ENCODE measurements at places on chromosomes 16 and 17. TPM values are rescaled to one million over a fixed set of nuclear protein-coding genes. Genes with fewer than 3 reads are reported as not detected.

KRT36 gene
- total RNA-seq: not detected

MAFG gene
- 26.7 TPM for total RNA-seq

KRT32 gene
- not detected for total RNA-seq

ESRP2 gene
- not detected for total RNA-seq

CMC2 gene
- 145 TPM for total RNA-seq

ITFG1 gene
- total RNA-seq: 31.8 TPM

SCGB1C2 gene
- total RNA-seq: not detected

CCL14 gene
- not detected for total RNA-seq

EIF5A gene
- 1,345 TPM for total RNA-seq

KRTAP9-4 gene
- not detected for total RNA-seq

GRCh38 chr17:44934745-44935105, 12.8 kb downstream of the KIF18B start:
- H3K27me3 ChIP-seq: no peaks in the 10 kb centered on the region
- H3K4me3 ChIP-seq: no peak overlapping the region
- no peak for DNase-seq

DNA sequence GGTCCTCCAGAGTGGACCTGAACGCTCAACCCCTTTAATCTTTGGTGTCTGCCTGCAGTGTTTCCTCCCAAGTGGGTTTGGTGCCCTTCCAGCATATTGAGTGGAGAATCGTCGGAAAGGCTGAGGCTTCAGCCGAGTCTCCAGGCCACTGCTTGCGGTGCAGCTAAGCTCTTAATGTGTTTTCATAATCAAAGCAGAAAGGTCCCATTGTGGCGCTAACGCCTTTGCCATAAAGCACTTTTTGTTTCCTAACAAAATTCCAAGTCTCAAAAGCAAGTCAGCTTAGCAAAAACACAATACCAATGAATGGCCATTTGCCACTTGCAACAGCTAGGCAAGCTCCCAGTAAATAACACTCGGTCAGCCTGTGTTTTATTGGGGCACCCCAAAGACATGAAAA, 57.6 kb downstream of the KSR1 start:
- H3K4me1 ChIP-seq: peaks cover 34% of the 10 kb centered on the region
- no peaks in the 10 kb centered on the region for H3K27me3 ChIP-seq
- no peak overlapping the region for H3K4me3 ChIP-seq
- DNase-seq: no peak
- no peak overlapping the region for H3K27ac ChIP-seq

GRCh38 chr17:67503184-67503583, 126.1 kb downstream of the PITPNC1 start:
- no peaks in the 10 kb centered on the region for H3K27me3 ChIP-seq
- no peak overlapping the region for H3K4me3 ChIP-seq
- DNase-seq: no peak
- peak overlapping the region; percentile 21 for H3K27ac ChIP-seq

DNA sequence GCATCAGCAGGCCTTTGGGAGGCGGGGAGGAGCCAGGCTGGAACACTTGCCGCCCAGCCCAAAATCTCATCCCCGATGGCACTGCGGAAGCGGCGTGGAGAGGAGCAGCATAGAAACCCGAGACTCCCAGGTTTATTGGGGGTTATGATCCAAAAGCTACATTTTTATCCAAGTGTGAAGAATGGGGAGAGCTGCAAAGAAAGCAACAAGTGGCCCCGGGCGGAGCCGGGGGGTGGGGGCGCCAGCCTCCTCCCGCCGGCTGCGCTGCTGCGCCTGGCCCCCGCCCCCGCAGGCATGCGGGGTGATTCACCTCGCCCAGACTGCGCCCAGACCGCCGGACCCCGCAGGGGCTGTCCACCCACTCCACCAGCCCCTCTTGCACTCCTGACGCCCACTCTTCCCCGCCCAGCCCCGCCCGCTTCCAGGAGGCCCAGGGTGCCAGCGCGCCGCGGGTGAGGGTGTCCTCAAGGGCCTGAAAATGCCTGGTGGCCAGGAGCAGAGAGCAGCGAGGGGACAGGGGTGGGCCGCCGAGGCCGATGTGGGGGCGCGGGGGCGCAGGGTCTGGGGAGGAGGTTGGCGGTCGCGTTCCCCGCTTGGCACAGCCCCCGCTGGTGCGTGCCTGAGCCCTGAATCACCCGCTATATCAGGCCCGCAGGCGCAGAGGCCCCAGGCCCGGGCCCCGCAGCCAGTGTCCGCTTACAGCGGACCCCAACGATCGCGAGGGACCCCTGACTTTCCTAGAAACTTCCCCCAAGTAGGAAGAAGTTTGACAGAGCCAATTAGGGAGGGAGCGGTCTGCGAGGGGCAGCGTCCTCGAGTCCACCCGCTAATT, 1.3 kb downstream of the CAVIN1 start:
- no peak overlapping the region for H3K27ac ChIP-seq
- peaks cover 5% of the 10 kb centered on the region for H3K4me1 ChIP-seq
- peak overlapping the region; percentile 62 for H3K4me3 ChIP-seq
- DNase-seq: no peak

DNA sequence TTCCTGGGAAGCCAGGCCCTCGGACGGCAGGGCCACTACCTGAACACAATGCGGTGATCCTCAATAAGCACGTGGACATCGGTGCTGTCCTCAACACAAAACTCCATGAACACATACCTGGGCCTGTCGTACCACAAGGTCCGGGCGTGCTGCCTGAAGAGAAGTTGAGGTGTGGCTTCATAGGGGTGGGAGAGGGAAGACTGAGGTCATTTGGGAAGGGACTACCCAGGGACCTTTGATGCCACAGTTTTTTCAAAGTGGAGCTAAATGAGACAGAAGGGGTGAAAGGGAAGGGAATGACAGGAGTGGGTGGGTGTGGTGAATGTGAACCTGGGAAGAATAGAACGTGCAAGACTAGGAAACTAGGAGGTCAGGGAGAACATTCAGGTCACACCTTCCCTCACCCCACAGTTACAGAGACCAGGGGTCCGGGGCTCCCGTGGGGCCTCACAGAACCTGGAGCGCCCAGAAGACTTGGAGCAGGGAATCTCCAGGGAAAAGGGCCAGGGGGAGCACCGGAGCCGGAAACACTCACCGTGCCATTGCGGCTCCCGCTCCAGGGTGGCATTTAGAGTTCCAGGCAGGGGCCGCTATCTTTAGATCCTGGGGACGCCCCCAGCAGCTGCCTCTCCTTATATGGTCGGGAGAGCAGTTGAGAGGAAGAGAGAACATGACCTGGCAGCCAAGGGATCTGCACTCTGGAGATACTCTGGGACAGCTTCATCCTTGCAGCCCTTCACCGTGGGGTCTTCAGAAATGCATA, at the start of gene PTGES3L:
TSS of gene PTGES3L (minus strand) at position 570 of the 763 bp plus-strand sequence. CDS start at position 543, 27 bp downstream.
- peaks cover 5% of the 10 kb centered on the region for H3K36me3 ChIP-seq
- no peaks in the 10 kb centered on the region for H3K27me3 ChIP-seq
- H3K27ac ChIP-seq: peak within 1 kb of the TSS; percentile 96
- DNase-seq: no peak
- peaks cover 17% of the 10 kb centered on the region for H3K4me1 ChIP-seq

- DNase-seq: no peak
- H3K27ac ChIP-seq: peak overlapping the region; percentile 30
- H3K36me3 ChIP-seq: no peaks in the 10 kb centered on the region
- no peaks in the 10 kb centered on the region for H3K27me3 ChIP-seq
- peaks cover 33% of the 10 kb centered on the region for H3K4me1 ChIP-seq
Observed at GRCh38 chr17:30351735-30352134, 17.9 kb upstream of the TMIGD1 start.

- no peaks in the 10 kb centered on the region for H3K27me3 ChIP-seq
- peaks cover 23% of the 10 kb centered on the region for H3K4me1 ChIP-seq
- no peak overlapping the region for H3K27ac ChIP-seq
- DNase-seq: no peak
- H3K36me3 ChIP-seq: no peaks in the 10 kb centered on the region
- peak overlapping the region; percentile 41 for H3K4me3 ChIP-seq
Observed at GRCh38 chr17:82283208-82283749, 9.8 kb upstream of the CSNK1D start.

GRCh38 chr17:76523084-76524037, 14.1 kb downstream of the CYGB start:
- H3K4me1 ChIP-seq: peaks cover 28% of the 10 kb centered on the region
- no peaks in the 10 kb centered on the region for H3K27me3 ChIP-seq
- no peak overlapping the region for H3K27ac ChIP-seq
- DNase-seq: peak; percentile 81

DNA sequence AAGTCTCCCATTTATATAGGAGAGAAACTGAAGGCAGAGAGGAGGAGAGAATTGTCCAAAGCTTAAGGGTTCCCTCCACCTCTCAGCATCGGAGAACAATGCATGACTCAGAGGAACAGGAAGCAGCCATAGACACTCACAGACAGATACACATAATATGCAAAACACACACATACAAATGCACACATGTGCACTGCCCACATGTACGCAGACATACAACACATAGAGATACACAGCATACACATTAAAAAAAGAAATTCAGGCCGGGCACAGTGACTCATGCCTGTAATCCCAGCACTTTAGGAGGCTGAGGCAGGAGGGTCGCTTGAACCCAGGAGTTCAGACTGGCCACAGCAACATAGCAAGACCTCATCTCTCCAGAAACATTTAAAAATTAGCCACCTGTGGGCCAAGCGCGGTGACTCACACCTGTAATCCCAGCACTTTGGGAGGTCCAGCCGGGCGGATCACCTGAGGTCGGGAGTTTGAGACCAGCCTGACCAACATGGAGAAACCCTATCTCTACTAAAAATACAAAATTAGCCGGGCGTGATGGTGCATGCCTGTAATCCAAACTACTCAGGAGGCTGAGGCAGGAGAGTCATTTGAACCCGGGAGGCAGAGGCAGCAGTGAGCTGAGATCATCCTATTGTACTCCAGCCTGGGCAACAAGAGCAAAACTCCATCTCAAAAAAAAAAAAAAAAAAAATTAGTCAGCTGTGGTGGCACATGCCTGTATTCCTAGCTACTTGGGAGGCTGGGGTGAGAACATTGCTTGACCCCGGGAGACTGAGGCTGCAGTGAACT, 11.3 kb downstream of the ERAL1 start:
- no peak for DNase-seq
- H3K36me3 ChIP-seq: no peaks in the 10 kb centered on the region
- H3K27ac ChIP-seq: no peak overlapping the region
- H3K4me3 ChIP-seq: no peak overlapping the region
- H3K27me3 ChIP-seq: no peaks in the 10 kb centered on the region

DNA sequence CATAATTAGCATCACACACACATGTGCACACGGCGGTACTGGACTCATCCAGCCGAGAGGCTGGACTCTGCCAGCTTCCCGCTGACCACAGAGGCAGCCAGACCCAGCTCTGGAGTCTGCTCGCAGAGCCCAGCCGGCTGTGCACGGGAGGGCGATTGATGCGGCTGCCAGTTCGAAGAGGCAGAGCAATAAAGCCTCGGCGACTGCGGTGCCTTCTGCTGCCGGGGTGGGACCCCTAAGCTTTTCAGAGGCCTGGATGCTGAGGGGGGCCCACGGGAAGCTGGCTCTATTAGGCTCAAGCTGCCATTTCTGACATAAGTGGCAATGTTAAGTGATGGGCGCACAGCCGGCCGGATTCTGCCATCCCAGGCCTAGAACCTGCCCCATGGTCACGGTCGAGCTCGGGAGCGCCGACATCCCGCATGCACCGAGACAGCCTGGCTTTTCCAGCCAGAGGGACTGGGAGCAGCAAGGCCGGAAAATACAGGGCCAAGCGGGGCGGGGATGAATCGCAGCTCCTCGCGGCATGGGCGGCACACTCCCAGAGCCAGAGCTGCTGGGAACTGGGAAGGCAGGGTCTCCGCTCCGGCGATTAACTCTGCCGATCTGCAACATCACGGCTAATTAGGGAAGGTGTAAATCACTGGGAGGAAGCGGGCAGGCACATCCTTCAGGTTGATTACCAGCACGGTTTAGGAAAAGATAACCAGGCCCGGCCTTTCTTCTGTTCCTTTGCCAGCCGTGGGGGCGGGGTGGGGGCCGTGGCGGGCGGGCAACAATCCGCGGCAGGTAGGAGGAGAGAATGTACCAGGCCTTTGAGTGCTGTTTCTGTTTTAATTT, 57.7 kb downstream of the TBC1D16 start:
- no peak for DNase-seq
- H3K4me1 ChIP-seq: no peaks in the 10 kb centered on the region
- no peak overlapping the region for H3K27ac ChIP-seq
- no peak overlapping the region for H3K4me3 ChIP-seq
- no peaks in the 10 kb centered on the region for H3K36me3 ChIP-seq

DNA sequence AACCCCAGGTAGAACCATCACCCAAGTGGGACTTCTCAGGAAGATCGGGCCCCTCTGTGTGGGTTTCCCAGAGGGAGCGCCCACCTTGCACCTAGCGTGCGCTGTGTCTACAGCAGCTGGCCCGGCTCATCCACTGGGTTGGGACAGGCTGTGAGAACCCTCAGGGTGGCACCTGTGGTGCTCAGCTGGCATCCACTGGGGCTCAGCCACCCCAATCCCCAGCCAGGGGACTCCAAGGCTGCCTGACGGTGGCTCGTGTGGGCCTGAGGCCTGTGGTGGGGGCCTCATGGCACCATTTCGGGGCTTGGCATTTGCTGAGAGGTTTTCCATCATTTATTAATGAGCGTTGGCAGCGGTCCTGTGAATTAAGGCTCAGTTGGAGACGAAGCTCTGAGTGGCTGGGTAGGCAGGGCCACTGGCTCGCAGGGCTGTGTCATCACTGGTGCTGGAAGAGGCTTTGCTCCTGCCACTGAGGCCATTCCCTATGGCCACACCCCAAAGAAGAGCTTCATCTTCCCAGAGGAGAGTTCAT, 28.5 kb downstream of the CACNG4 start:
- peaks cover 17% of the 10 kb centered on the region for H3K27me3 ChIP-seq
- H3K4me3 ChIP-seq: no peak overlapping the region
- DNase-seq: no peak
- H3K36me3 ChIP-seq: no peaks in the 10 kb centered on the region

- no peaks in the 10 kb centered on the region for H3K4me1 ChIP-seq
- no peak overlapping the region for H3K4me3 ChIP-seq
- no peak overlapping the region for H3K27ac ChIP-seq
- H3K36me3 ChIP-seq: no peaks in the 10 kb centered on the region
- no peak for DNase-seq
Observed at GRCh38 chr17:34081269-34081668, 173.8 kb upstream of the CCL2 start.

- DNase-seq: no peak
- H3K27me3 ChIP-seq: peaks cover 33% of the 10 kb centered on the region
- H3K4me3 ChIP-seq: no peak overlapping the region
- no peaks in the 10 kb centered on the region for H3K36me3 ChIP-seq
- peaks cover 5% of the 10 kb centered on the region for H3K4me1 ChIP-seq
Observed at GRCh38 chr17:74599448-74599939, 7.4 kb upstream of the CD300LD start.

DNA sequence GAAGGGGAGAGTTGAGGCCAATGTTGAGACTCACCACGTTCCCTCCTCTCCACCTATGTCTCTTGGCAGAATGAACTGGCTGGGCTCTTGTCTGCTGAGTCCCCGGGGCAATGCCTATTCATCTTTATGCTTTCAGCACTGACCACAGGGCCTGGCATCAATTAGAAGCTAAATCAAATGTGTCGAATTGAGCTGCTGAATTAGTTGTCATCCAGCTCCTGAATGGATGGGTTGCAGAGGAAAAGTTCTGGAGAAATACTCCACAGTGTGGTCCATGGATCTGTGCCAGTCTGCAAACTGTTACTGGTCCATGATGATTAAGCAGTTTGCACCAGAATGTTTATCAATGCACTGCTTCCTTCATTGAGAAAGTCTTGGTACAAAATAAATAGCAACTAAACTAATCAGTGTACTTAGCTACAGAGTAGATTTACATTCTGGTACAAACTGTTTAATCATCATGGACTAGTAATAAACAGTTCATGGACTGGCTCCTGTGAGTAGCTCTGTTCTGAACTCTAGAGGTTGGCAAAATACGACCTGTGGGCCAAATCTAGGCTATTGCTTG, 4.6 kb downstream of the CNGB1 start:
- no peak for DNase-seq
- no peaks in the 10 kb centered on the region for H3K27me3 ChIP-seq
- no peaks in the 10 kb centered on the region for H3K36me3 ChIP-seq
- H3K27ac ChIP-seq: no peak overlapping the region
- no peaks in the 10 kb centered on the region for H3K4me1 ChIP-seq

GRCh38 chr17:80943346-80944145, 48.1 kb upstream of the CHMP6 start:
- no peaks in the 10 kb centered on the region for H3K27me3 ChIP-seq
- peaks cover 22% of the 10 kb centered on the region for H3K4me1 ChIP-seq
- H3K36me3 ChIP-seq: peaks cover 11% of the 10 kb centered on the region

Data from natural killer cell treated with Interleukin-12 subunit alpha and Interleukin-12 subunit beta and Interleukin-15 and Interleukin-18, amount 100 ng/mL, for 72 hours (primary cell).